Stimulated activated CD4-positive, alpha-beta T cell treated with anti-CD3 and anti-CD28 coated beads, Interleukin-1b, Interleukin-23, amount 100 ng/mL, for 1 hour (primary cell): ENCODE measurements at places on chromosomes 6 and 20.

- DNase-seq = no peak
Observed at GRCh38 chr20:56174416-56174815, 74.1 kb upstream of the MC3R start.

GRCh38 chr6:815348-815738 is 122.4 kb upstream of the EXOC2 start:
- no peak for DNase-seq

DNA sequence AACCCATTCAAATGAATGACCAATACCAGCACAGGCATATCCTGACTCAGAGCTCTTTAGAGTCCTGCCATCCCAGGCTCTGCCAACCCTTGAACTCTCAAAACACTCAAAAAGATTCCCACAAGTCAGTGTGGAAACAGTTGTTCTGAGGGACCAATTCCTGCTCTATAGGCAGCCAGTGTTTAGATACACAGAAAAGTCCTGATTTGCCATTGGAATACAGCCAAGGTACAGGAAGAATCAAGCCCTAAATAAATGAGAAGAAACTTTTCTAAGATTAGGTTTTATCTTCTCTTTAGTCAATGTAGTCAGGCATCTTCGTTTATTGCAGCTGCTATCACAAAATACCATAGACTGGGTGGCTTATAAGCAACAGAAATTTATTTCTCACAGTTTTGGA is 626.8 kb upstream of the ARID1B start:
- no peak for DNase-seq

DNA sequence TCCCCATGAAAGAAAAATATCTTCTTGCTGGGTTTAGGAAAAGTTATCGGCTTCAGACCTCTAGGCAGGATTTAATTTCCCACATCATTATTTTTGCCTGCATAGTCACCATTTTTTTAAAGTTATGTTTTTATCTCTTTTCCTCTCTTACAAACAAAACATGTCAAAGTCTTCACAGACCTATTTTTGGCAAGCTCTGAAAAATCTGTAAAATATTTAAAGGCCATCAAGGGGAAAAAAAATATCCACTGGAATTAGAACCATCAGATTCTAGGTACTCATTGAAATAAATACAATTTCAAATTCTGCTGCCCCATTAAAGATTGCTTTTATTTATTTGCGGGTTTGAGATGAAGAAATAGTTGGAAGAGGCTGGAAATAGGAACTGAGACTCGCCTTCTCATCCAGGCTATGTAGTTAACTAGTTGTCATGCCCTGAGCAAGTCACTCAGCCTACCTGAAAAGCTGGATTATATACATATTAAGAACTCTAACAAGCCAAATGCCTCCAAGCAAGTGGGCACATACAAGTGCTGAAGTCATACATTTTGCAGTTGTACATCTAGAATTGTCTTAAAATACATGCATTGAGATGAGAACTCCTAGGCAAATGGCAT is 101.7 kb upstream of the SASH1 start:
- DNase-seq = no peak

DNA sequence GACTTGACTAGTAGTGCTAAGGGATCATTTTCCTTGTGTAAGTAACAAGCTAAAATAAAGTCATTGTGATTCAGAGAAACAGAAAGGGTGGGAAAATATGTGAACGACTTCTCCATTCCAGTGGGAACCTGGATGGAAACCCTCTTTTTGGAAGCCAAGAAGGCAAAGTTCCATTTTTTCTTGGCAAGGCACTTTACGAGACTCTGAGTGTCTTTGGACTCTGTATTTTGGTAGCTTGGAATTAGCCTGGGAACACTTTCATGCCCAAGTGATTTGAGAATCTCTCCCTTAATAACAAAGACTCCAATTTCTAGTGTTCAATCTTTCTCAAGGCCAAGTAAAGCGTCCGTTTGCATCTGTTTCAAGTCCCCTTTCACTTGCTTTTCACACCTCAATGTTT is 100.5 kb upstream of the SASH1 start:
- DNase-seq = no peak

DNA sequence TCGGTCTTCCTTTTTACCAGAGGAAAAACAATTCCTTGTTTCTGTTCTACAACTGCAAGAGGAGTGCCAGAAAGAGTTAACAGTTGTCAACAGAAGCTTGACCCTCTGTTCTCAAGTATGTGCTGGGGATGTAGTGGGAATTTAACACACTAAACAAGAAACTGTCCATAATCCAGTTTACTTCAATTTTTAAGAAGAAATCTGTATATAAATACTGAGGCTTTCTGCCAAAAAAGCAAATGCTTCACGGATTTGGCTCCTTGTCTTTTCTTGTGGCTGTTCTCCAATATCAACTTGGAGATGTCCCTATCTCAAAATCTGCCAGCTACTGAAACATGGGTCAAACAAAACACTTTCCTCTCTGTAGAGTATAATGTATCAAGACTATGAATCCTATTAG is 26.8 kb downstream of the REV3L start:
- DNase-seq = no peak

DNA sequence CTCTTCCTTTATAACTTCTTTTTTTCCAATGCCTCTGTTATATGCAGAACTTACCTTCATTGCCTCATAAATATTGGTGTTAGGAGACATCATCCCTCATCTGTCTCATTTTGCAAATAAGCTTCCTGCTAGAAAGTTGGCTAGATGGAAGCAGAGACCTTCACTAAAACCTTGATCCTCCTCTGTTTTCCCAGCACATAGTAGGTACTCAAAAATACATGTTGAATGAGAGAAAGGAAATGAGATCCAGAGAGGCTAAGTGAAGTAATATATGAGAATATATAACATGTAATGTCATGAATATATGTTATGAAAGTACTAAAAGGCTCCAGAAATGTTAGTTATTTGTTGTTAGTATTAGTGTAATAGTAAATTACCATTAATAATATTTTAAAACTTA is 91.9 kb downstream of the CDKAL1 start:
- DNase-seq = no peak

- DNase-seq = no peak
Observed at GRCh38 chr6:126180585-126180984, 159.3 kb upstream of the CENPW start.

- no peak for DNase-seq
Observed at GRCh38 chr20:50272724-50273446, 82.3 kb downstream of the CEBPB start.

DNA sequence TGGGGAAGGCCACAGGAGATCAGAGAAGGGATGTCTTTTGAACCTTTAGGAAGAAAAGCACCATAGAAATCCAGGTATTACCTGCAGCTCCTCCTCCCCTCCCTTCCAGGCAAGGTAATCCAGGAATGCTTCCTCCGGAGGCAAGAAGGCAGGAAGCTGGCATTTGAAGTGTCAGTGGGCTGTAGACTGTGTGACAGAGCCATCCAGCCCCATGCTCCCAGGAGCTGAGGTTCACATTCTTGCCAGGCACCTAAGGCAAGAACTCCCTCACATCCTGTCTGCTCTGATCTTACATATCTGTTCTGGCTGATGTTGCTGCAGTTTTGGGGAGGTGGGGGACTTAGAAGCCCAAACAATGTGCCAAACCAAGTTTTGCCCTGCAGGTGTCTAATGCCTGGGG is 27.8 kb upstream of the SCUBE3 start:
- DNase-seq = no peak

DNA sequence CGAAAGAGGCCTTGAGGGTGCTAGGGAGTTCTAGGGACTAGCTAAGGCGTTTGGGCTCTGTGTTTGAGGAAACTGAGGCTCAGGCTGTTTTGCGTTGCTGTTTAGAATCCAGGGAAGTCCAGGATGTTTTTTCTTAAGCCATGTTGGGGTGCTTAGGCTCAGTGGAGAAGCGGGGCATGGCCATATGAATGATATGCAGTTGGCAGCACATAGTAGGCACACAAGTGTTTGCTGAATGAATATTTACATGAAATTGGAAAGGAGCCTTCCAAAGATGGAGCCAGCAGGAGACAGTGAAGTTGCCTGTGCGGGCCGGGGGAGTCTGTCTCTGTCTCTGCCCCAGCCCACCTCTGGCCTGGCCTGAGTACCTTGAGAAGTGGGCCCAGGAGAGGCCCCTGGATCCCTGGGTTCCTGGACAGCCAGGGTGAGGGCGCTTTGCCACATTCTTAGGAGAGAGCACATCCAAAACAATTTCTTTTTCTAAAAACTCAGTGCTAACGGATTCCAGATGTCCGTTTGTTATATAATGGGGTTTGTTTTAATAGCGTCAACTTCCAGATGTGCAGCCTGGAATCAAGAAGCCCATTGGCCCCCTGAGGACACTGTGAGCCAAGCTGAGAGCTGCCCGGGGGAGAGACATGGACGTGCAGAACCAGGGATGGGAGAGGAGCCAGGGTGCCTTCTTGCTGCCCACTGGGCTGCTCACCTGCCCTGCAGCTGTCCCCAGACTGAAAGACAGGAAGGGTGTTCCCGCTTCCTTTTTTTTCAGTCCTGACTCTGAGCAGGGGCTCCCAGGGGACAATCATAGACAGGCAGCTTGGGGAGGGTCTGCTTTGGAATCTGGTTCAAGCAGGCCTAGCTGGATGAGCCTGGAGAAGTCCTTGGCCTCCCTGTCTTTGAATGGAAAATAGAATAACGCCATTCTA is 20.1 kb upstream of the EMILIN3 start:
- DNase-seq = no peak

DNA sequence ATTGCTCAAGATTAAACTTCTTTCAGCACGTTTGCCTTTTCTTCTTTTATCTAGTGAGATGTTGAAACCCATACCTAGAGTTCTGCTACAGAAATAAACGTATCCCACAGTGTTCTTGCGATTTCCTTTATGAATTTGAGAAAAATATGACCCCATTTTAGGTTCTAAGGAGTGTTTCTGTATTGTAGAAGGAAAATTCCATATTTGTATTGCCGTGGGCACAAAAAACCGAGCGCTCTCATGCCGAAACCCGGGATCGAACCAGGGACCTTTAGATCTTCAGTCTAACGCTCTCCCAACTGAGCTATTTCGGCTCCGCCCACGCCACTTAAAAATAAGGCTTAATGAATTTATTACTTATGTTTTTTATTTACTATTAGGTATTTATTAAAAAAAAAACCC is 23.7 kb downstream of the ZNF311 start:
- peak; percentile 43 for DNase-seq

GRCh38 chr20:62238569-62239277 is 402 bp downstream of the OSBPL2 start:
- DNase-seq = no peak

DNA sequence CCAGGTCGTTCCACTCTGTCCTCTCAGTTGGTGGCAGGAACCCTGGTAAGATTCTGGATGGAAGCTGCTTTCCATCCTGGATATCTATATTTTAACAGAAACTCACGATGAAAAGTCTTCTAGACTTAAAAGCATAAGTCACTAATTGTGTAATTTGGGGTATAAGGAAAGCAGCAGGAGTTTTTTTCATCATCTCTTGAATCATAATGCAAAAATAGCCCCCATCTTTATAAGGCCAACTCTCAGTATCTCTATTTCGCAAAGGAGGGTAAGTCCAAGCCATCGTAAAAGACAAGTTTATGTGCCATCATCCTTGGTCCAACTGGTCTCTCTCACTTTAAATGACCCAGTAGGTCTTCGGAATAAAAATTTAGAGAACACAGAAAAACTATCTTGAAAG is 95.1 kb downstream of the FAM50B start:
- no peak for DNase-seq

GRCh38 chr20:58938078-58938477 is 43.0 kb upstream of the NELFCD start:
- DNase-seq = no peak

DNA sequence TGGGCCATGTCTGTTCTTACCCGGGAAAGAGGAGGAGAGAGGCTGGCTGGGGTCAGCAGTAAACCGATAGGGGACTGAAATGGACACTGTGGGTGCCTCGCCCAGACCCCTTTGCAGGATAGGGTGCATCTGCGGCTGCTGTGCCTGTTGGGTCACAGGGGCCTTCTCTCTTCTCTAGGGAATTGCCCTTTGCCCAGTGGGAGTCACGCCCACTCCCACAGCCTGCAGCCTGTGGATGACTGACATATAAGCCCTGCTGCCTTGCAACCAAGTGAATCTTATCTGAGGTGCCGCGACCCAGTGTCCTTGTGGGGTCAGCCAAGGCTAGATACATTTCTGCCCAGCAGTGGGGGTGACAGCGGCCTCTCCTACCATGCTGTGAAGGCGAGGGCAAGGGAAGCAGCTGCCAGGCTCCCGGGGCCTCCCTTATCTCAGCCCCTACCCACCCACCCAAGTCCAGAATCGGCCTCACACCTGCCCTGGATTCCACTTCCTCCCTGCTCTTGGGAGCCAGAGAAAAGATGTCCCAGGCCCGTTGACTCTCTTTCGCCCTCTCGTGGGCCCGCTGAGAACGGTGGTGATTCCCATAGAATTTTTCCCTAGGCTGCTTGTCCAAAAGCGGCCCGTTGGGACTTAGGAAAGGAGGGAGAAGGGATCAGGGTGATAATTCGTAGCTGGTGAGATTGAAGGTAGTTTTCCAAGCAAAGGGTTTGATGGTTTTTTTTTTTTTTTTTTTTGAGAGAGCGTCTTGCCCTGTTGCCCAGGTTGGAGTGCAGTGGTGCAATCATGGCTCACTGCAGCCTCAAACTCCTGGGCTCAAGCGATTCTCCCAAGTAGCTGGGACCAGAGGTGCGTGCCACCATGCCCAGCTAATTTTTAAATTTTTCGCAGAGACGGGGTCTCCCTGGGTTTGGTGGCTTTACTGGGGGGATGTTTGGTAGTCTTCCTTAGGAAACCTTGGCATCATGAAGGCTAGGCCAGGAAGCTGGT is 76.4 kb upstream of the RNF24 start:
- no peak for DNase-seq

- DNase-seq = no peak
Observed at GRCh38 chr6:124999105-124999764, 37.0 kb downstream of the RNF217 start.

- DNase-seq = peak; percentile 94
Observed at GRCh38 chr6:52419809-52420667, at the start of gene EFHC1. Gene EFHC1, plus strand, starts transcription at chr6:52420342. Its CDS starts 69 bp downstream, at chr6:52420411.

DNA sequence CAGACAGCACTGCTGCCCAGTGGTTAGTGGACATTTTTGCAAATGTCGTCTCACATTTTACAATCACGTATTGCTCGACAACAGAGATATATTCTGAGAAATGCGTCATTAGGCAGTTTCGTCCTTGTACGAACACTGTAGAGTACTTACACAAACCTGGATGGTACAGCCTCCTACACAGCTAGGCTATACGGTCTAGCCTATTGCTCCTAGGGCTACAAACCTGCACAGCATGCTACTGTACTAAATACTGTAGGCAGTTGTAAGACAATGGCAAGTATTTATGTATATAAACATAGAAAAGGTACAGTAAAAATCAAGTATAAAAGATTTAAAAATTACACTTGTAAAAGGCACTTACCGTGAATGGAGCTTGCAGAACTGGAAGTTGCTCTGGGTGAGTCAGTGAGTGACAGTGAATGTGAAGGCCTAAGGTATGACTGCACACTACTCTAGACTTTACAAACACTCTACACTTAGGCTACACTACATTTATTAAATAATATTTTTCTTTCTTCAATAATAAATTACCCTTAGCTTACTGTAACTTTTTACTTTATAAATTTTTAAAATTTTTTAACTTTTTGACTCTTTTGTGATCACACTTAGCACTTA is 43.1 kb downstream of the ALDH5A1 start:
- no peak for DNase-seq

GRCh38 chr6:8857160-8857559 is 421.8 kb upstream of the SLC35B3 start:
- no peak for DNase-seq
